ENCODE measurements at places on chromosomes 13 and 19. TPM values are rescaled to one million over a fixed set of nuclear protein-coding genes. Genes with fewer than 3 reads are reported as not detected.

Gene SYNE4
- 1.1 TPM for total RNA-seq

DNA sequence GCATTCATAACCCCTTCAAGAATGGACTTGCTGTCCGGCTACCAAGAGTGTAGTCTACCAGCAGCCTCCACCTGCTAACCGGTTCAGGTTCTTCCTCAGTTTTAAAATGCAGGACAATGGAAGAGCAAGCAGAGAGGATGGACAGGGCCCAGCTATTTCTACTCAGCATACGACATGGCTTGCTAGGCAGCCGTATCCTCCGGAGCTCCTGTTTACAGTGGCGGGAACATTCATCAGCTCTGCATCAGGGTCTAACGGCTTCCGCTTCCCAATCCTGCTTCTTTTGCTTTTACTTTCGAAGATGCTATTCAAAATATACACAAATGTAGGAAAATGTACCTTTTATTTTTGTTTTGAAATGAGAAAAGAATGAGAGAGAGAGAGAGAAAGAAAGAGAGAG is 118.5 kb downstream of the TRPC4 start:
- DNase-seq = no peak

- no peak for DNase-seq
These were observed 200.2 kb downstream of the DCLK1 start for GRCh38 chr13:35930665-35931631.

- DNase-seq = no peak
These were observed 549 bp downstream of the TIMM50 start for GRCh38 chr19:39481229-39481545.

DNA sequence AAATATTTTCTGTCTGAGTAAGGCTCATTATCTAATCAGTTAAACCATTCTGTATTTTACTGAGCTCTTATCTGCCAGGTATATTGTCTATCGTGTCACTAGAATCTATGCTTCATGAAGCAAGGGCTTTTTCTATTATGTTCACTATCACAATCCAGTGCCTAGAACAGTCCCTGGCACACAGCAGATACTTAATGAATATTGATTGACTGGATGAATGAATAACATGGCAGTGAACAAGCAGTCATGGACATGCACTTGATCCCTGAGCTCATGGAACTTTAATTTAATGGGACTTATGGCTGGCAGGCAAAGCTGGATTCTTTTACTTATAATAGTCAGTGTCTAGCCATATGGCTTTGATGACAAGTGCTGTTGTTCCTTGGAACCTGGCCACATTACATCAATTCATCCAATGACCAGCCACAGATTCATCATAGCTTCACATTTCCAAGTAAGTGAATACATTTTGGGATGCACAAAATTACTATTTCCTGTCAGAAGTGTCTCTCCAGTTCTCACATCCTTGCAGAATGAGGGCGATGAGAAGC is 214.8 kb downstream of the COG6 start:
- DNase-seq = no peak

DNA sequence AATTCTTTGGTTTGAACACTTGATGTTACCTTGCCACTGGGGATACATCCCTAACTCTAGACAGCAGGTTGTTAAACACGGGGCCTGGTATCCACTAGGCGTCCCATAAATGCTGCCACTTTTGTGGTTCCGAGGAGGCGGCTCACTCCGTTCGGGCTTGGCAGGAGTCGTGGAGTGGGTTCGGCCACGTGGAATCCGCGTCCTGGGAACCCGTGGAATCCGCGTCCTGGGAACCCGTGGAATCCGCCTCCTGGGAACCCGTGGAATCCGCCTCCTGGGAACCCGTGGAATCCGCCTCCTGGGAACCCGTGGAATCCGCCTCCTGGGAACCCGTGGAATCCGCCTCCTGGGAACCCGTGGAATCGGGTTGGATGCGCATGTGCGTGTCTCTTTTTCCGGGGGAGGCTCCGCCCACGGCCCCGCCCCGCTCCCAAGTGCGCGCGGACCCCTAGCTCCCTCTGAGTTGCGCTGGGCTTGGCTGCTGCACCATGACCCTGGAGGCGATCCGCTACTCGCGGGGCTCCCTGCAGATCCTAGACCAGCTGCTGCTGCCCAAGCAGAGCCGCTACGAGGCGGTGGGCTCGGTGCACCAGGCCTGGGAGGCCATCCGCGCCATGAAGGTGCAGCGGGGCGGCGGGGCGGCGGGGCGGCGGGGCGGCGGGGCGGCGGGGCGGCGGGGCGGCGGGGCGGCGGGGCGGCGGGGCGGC is at the start of gene MRI1:
TSS of gene MRI1 (plus strand) at position 422 of the 707 bp plus-strand sequence. CDS start at position 489, 67 bp downstream.
- DNase-seq = no peak

Gene KRTDAP
- total RNA-seq = not detected

Measured in Panc1 (cell line).